ENCODE measurements at places on chromosomes 2 and 18. TPM values are rescaled to one million over a fixed set of nuclear protein-coding genes. Genes with fewer than 3 reads are reported as not detected.
A peak's percentile ranks its signal among the peaks of the same experiment; 100 is the strongest.

Gene FHL2
- 280 TPM for polyA plus RNA-seq

Gene CAPN13
- polyA plus RNA-seq: not detected

Gene ST6GAL2
- polyA plus RNA-seq: 0.01 TPM

Gene APOB
- polyA plus RNA-seq: not detected

Gene PLB1
- polyA plus RNA-seq: 2.0 TPM

Gene INHBB
- 0.02 TPM for polyA plus RNA-seq

Gene MATN3
- polyA plus RNA-seq: 3.4 TPM

Gene UPP2
- not detected for polyA plus RNA-seq

Gene CNDP1
- polyA plus RNA-seq: not detected

Gene ABCG8
- not detected for polyA plus RNA-seq

DNA sequence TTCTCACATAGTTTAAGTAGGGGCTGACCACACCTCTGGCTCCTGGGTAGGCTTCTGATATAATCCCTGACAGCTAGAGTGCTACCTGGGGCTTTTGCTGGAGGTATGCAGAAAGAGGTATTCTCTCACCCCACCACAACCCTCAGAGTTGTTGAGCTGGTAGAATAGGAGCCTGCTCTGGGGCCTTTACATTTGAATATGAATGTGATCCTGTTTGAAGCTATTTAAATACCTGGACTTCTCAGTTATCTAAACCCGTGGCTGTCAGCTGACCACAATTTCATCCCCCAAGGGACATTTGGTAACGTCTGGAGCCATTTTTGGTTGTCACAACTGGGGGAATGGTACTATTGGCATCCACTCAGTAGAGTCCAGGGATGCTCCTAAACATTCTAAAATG lies 669.1 kb downstream of the SATB2 start:
- no peak for DNase-seq

DNA sequence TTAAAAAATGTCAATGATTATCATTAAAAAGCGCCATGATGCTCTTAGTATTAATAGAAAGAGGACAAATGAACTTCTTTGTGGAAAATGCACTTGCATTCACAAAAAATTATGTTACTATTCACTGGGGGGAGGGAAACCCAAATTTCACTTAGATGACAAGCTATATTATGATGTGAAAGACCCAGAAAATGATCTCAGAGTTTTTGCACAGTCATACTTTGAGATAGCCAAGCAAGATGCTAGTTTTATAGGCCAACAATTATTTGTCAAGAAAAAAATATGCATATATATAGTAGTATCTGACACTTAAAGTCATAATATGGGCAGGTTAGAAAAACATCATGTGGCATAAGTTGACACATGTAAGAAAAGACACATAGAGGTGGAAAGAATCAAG lies 31.6 kb downstream of the COL5A2 start:
- no peak for DNase-seq

DNA sequence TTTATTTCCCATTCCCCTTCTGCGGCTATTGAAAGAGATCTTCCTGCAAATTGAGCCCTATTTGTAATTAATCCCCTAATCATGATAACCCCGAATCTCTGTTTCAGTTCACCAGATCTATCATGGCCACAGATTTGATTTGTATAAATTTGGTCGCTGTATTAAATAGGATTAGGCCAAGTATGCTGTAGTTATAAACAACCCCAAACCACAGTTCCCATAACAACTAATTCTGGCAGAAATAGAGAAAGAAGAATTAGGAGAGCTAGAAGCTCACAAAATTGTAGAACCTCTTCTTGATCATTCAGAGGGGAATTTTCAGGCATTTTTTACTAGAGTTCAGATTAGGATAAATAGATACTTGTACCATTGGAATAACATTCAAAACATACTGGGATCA lies 433.7 kb upstream of the TNP1 start:
- DNase-seq: no peak

- no peak for DNase-seq
These were observed 50.0 kb upstream of the TTC39C start for GRCh38 chr18:23964282-23965238.

DNA sequence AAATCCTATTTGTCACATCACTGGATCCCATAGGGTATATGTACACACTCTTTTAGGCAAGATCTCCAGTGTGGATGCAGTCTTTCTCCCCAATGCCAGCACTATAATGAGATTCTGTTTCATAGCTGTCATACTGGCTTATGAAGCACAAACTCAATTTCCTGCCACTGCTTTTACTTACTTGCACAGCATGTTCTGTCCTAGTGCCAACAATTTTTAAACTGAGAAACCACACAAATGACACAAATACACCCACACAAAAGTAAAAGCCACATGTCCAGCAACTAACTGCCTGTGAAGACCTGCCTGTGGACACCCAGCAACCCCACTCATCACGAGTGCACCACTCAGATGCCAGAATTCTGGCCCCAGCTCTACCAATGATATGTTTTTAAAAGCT lies 29.6 kb upstream of the RNU4ATAC start:
- DNase-seq: peak; percentile 92

GRCh38 chr18:49590608-49591007 lies 28.8 kb downstream of the LIPG start:
- DNase-seq: no peak

DNA sequence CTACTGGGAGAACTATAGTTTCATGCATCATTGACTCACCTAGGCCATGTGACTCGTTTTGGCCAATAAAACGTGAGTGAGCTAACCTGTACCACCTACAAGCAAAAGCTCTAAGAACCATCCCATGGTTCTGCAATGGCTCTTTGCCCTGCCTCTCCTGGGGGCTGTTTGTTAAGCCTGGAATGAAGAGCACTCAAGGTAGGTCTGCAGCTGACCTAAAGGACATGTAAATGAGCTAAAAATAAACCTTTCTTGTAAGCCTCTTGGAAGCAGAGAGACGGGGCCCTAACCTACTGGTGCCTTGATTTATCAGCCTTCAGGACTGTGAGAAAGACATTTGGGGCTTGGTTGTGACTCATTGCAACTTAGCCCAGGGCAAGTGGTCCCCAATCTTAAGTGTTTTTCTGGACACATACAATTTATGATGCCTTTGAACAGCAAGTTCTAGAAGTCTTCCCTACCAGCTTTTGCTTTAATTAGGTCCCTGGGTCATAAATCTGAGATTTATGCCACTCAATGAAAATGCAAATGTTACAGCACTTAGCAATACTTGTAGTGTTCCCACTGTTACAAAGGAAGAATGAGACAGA lies 107.4 kb downstream of the OSBPL6 start:
- DNase-seq: no peak

GRCh38 chr18:79470547-79470946 lies 74.8 kb downstream of the NFATC1 start:
- DNase-seq: no peak
